Activated CD8-positive, alpha-beta memory T cell treated with anti-CD3 and anti-CD28 coated beads, Interleukin-2, amount 10 ng/mL, durations not matched to agents 7 days and 5 days (primary cell): ENCODE measurements at places on chromosomes 11 and 22. TPM values are rescaled to one million over a fixed set of nuclear protein-coding genes. Genes with fewer than 3 reads are reported as not detected.

DNA sequence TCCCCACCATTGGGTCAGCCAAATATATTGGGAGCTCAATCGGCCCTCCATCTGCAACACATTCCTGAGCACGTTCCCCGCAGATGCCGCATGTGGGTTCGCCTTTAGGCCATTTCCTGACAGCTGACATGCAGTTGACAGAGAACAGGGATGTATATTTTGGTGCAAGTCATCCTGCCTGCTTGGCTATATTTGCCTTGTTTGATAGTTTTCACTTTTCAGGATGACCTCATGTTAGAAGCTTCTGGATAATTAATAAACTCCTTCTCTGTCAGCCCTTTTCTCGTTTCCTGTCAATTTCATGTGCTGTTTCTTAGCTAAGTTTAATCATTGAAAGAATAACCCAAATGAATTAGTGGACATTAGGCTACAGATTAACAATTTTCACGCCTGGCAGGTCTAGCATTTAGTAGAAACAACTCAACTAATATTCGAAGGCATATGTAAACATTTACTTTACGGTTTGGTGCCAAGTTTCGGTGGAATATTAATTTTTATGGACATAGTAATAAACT, 105.8 kb upstream of the SLC5A12 start:
- H3K27me3 ChIP-seq = no peaks in the 10 kb centered on the region
- no peaks in the 10 kb centered on the region for H3K4me1 ChIP-seq
- no peaks in the 10 kb centered on the region for H3K36me3 ChIP-seq
- no peak for DNase-seq

DNA sequence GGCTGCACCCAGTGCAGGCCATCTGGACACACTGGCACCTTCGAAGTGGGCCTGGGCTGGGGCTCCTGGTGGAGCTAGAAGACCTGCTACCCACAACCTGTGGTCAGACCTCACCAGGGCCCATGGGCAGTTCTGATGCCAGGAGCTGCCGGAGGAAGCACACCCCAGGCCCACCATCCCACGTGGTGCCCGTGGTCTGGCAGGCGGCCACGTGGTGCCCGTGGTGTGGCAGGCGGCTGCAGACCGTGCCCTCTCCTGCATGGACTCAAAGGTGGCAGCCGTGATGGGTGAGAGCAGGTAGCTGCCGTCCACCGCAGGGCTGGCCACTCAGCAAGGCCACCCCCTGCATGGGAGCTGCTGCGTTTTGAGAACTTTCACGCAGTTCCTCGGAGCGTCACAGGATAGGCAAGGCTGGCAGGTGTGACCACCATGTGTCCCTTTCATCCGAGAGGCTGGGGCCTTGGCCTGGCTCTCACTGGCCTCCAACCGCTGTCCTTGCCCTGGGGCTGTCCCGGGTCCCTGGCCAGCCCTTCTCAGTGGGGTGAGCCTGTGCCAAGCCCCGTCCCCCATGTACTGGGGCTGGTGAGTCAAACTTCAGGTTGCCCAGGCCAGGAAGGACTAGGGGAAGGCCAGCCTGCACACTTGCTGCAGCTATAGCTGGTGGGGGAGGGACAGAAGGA, 3.9 kb upstream of the IL17REL start:
- H3K36me3 ChIP-seq = peaks cover 2% of the 10 kb centered on the region
- peaks cover 11% of the 10 kb centered on the region for H3K27me3 ChIP-seq
- no peak for DNase-seq
- H3K27ac ChIP-seq = no peak overlapping the region

DNA sequence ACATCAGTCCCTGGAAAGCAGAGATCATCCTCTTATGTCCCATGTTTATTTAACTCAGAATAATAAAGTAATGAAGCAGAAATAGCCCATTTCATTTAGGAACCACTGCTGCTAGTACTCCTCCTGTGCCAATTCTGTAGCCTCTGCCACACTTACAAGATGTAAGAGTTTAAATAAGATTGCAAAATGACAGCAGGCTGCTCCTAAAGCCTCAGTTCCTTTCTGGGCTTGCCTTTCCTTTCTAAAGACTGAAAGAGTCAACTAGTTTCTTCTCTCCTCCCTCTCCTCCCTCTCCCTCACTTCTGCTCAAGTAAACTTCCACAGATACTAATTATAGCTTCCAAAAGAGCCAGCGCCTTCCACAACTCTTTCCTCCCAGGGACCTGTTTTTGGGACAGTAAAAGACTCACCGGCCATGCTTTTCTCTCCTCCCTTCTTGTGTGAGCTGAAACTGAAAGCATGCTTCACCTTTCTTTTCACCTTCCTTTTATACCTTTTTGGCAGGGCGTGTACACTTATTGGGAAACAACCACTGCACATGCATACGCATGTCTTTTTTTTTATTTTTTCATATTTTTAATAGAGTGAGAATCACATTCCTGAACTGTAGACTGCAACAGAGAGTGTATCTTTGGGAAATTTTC, 26.1 kb upstream of the CARD16 start:
- peaks cover 27% of the 10 kb centered on the region for H3K4me1 ChIP-seq
- H3K36me3 ChIP-seq = peaks cover 11% of the 10 kb centered on the region
- peak overlapping the region; percentile 75 for H3K4me3 ChIP-seq
- H3K27me3 ChIP-seq = no peaks in the 10 kb centered on the region
- peak overlapping the region; percentile 82 for H3K27ac ChIP-seq
- no peak for DNase-seq

DNA sequence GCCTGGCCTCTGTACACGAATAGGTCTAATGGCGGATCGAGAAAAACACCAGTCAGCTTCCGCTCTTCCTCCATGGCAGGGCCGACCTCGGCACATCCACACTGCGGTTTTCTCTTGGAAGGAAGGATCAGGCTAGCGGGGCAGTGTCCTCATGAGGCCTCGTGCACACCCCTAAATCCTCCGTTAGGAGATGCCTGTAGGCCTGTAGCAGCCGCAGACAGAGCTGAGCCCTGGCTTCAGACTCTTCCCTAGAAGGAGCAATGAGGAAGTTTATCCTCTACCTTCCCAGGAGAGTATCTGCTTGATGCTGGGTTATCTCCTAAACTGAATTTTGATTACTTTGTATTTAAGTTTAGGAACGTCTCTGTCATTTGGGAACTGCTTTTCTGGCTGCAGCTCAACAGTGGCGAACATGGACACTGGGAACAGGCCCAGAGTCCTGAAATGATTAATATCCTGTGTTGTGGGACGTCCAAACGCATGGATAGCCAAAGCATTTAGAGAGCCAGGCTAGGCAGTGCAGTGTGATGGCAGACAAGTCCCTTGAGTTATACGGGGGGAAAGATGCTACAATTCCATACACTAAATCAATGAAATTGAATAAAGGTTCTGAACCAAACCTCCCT, 16.5 kb upstream of the BMAL1 start:
- H3K27ac ChIP-seq = no peak overlapping the region
- no peak overlapping the region for H3K4me3 ChIP-seq
- H3K27me3 ChIP-seq = peaks cover 34% of the 10 kb centered on the region
- H3K4me1 ChIP-seq = peaks cover 14% of the 10 kb centered on the region

DNA sequence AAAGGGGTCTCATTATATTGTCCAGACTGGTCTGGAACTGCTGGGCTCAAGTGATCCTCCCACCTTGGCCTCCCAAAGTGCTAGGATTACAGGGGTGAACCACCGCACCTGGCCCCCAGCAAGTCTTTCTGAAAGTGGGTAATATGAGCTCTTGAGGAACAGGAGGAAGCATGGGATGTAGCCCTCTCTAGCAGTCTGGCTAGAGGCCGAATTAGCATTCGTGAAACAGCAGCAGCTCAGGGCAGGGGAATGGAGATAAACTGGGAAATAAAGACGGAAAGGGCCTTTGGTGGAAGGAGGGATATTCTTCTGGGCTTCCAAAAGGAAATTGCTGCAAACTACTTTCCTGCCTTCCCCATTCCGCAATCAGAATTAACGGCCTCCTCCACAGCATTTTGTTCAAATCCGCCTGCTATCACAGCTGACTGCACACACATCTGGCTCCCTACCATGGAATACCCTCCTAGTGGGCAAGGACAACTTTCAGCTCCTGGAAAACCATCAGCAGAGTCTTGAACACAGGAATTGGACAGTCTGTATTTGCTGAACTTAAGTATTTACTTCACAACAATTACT, 44.3 kb downstream of the MICAL3 start:
- H3K4me3 ChIP-seq = peak overlapping the region; percentile 42
- no peak for DNase-seq
- peaks cover 6% of the 10 kb centered on the region for H3K36me3 ChIP-seq
- no peak overlapping the region for H3K27ac ChIP-seq
- no peaks in the 10 kb centered on the region for H3K27me3 ChIP-seq

- H3K4me1 ChIP-seq = peaks cover 7% of the 10 kb centered on the region
- H3K27ac ChIP-seq = no peak overlapping the region
- peaks cover 1% of the 10 kb centered on the region for H3K36me3 ChIP-seq
- DNase-seq = no peak
Observed at GRCh38 chr22:17375914-17376614, 6.8 kb downstream of the CECR2 start.

DNA sequence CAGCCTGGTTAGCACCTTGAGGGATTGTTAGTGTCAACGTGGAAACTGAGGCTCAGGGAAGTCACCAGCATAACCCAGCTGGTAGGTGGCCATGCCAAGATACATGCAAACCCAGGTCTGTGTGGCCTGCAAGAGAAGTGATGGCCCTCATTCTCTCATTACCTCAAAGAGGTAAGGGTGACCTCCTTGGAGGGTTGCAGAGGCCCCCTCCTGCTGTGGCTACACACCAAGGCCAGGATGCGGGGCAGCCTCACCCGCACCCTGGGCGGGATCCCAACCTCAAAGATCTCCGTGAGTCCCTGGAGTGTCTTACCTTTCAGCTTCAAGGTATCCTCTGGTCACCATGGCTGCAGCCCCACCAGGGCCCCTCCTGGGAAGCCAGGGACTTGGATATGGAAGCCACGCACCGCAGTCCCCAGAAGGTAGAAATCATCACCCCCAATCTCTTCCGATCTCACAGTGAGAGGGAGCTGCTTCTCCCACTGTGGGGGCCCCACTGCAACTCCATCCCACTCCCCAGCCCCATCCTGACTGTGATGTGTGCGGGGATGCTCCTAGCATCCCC, 95.4 kb downstream of the MORC2 start:
- no peak overlapping the region for H3K4me3 ChIP-seq
- H3K27ac ChIP-seq = no peak overlapping the region
- no peak for DNase-seq
- H3K27me3 ChIP-seq = no peaks in the 10 kb centered on the region
- H3K36me3 ChIP-seq = no peaks in the 10 kb centered on the region
- H3K4me1 ChIP-seq = peaks cover 6% of the 10 kb centered on the region

DNA sequence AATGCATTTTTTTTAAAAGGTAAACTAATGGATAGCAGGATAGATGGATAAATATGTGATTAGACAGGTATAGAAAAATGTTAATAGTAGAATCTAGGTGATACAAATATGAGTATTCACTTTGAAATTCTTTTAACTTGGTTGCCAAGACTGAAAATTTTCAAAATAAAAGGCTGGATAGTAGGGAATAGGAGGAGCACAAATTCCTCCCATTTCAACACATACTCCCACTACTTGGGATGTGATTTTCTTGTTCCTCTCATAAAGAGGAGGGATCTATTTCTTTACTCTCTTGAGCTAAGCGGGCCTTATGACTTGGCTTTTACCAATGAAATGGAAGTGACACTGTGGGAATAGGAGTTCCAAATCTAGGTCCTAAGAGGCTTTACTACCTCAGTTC, 35.9 kb downstream of the PIK3C2A start:
- no peaks in the 10 kb centered on the region for H3K27me3 ChIP-seq
- no peak overlapping the region for H3K4me3 ChIP-seq
- H3K27ac ChIP-seq = no peak overlapping the region
- no peaks in the 10 kb centered on the region for H3K4me1 ChIP-seq
- DNase-seq = no peak

SYT8 gene
- total RNA-seq = not detected

AGBL2 gene
- total RNA-seq = 5.6 TPM

MS4A2 gene
- not detected for total RNA-seq

TMEM151A gene
- not detected for total RNA-seq

OR5B2 gene
- total RNA-seq = not detected

TTC12 gene
- 10.4 TPM for total RNA-seq
